ENCODE measurements at places on chromosomes 11 and 22. TPM values are rescaled to one million over a fixed set of nuclear protein-coding genes. Genes with fewer than 3 reads are reported as not detected.

Gene OR56A1
- total RNA-seq = not detected

Gene CHRDL2
- total RNA-seq = 4.9 TPM

Gene KDM4E
- not detected for total RNA-seq

Gene OR51B5
- total RNA-seq = not detected

Gene GPHA2
- total RNA-seq = not detected

Gene POU2AF2
- not detected for total RNA-seq

Gene UPK2
- total RNA-seq = not detected

Gene ST14
- 0.65 TPM for total RNA-seq

Gene RAB39A
- 0.54 TPM for total RNA-seq

Gene CBL
- total RNA-seq = 13.4 TPM

Gene SLC6A5
- total RNA-seq = not detected

Measured in cardiac septum (tissue), 1 donor.